Kidney epithelial cell (primary cell): ENCODE measurements at places on chromosomes 3 and 15. TPM values are rescaled to one million over a fixed set of nuclear protein-coding genes. Genes with fewer than 3 reads are reported as not detected.

DNA sequence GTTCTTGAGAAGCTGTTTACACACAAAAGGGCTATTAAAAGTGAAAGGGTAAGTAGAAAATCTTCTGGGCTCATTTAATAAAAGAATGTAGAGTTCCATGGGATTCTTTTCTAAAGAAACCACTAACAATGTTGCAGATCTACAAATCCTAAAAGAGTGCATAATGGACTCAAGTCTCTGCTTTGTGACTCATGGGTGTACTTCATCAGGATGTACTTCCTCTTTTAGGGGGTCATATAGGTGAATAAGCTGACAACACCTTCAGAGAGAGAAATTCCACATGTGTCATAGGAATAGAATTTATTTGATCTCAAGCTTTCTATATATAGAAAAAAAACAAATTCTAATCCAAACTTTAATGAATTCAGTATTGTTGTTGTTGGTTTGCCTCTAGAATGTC lies 355.5 kb downstream of the TIGIT start:
- peak; percentile 94 for DNase-seq

DNA sequence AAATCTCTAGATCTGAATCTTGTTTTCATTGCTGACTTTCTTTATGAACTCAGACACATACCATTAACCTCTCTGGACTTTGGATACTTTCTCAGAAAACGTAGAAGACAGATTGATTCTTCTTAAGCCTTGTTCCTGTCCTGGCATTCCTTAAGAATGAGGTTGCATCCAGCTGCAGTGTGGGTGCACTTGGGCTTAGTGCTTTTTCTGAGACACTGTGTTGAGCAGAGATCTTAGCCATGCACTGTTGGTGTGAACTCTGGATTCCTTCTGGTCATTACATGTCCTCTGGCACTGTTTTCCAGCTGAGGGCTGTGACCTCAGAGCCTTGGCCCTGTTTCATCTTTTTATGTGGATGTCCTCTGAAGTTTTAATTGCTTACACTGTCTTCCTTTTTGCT lies 428.3 kb downstream of the CNTN4 start:
- no peak for DNase-seq

Gene IGDCC3
- 0.13 and 0.27 TPM in 2 replicates for total RNA-seq

Gene STRC
- total RNA-seq = under 0.01 and 0.21 TPM in 2 replicates

Gene IQCF5
- not detected in 2 replicates for total RNA-seq

Gene RLBP1
- total RNA-seq = not detected in 2 replicates

DNA sequence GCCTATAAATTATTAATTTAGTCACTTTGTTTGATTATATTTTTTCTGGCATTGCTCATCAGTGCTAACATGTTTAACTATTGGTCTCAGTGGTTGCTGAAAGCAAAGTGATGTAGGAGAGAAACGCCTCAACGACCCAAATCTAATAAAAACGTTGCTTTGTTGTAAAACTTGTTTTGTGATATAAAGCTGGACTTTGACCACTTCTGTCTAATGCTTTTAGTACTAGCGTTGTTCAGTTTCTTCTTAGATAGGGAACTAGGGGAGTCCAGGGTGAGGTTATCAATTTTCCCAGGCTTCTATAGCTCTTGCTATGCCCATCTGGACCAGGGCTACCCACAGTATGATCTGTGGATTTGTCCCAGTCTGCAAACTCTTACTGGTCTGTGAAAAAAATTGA lies 80.6 kb upstream of the TBC1D5 start:
- no peak for DNase-seq
